ENCODE measurements at places on chromosomes 2 and 18. TPM values are rescaled to one million over a fixed set of nuclear protein-coding genes. Genes with fewer than 3 reads are reported as not detected.

The POTEE gene
- 0.09 TPM for total RNA-seq

The HOXD1 gene
- total RNA-seq = 1.8 TPM

The KLHL30 gene
- 0.19 TPM for total RNA-seq

The MAP3K19 gene
- total RNA-seq = not detected

The ADRA2B gene
- not detected for total RNA-seq

The DQX1 gene
- 0.09 TPM for total RNA-seq

The STK39 gene
- total RNA-seq = 5.5 TPM

The NR4A2 gene
- under 0.01 TPM for total RNA-seq

The INHA gene
- total RNA-seq = 0.19 TPM

The CD8A gene
- not detected for total RNA-seq

The GAL3ST2 gene
- not detected for total RNA-seq

The GIGYF2 gene
- total RNA-seq = 45.2 TPM

Data from endothelial cell of coronary artery (primary cell).